ENCODE measurements at places on chromosomes 13 and 19.

- no peak for DNase-seq
These were observed 21.7 kb downstream of the VSTM2B start for GRCh38 chr19:29547361-29547960.

GRCh38 chr13:77508959-77509620 is 26.4 kb upstream of the SCEL start:
- no peak for DNase-seq

DNA sequence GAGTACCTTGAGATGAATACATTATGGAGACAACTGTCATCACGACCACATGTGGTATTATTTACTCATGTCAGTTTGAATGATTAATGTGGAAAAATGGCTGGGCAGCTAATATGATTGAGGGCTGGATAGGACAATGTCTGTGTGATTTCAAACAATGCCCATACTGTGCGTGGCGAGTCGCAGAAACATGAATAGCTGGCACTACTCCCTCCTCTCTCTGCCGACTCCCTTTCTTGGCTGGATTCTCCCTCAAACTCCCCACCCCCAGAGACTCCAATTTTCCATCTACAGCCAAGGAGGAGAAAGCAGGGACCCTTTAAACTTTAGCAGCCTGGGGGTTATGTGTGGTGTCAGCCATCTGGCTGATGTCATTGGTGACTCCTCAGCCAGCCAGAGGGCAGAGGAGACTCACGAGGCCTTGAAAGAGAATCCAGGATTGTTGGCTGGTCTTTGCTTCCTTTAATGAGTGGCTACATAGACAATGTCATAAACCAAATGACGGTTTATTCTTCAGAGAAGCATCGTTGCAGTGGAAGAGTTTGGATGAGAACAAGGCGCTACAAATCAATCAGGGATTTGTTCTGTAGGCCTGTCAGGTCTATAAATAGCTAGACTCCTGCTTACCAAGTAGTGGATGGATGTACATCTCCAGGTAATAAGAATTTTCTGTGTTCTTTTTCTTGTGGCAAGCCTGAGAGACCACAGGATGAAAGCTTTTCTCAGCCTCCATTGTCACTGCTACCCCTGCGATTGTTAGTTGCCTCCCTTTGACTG is 165.6 kb downstream of the DLEU7 start:
- no peak for DNase-seq

- peak; percentile 12 for DNase-seq
These were observed 171.4 kb downstream of the OXGR1 start for GRCh38 chr13:96822895-96823294.

- DNase-seq: no peak
These were observed 6.4 kb downstream of the POGLUT2 start for GRCh38 chr13:102792396-102792795.

- peak; percentile 27 for DNase-seq
These were observed 1.2 kb downstream of the PSPC1 start for GRCh38 chr13:19781526-19781925.

DNA sequence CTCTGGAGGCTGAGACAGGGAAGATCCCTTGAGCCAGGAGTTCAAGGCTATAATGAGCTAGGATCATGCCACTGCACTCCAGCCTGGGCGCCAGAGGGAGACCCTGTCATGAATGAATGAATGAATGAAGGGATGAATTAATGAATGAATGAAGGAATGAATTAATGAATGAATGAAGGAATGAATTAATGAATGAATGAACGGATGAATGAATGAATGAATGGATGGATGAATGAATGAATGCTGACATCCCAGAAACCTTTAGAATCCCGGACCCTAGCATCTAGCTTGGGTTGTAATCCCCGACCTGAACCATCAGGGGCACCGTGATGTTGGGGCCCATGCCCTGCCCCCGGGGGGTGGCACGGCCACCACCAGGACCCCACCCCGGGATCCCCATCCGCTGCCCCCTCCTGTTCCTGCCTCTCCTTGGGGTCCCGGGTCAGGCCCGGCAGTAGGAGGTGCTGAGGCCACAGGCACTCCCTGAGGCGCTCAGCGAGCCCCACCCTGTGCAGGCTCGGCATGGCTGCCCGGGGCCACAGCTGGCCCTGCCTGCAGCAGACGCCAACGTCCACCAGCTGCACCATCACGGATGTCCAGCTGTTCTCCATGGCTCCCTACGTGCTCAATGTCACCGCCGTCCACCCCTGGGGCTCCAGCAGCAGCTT is 3.4 kb downstream of the EBI3 start:
- DNase-seq: peak; percentile 12

GRCh38 chr13:29260684-29261083 is 334.8 kb downstream of the SLC7A1 start:
- DNase-seq: peak; percentile 14

GRCh38 chr19:42093926-42094325 is 18.0 kb downstream of the ZNF574 start:
- DNase-seq: no peak

GRCh38 chr19:53785196-53785889 is 38.8 kb downstream of the NLRP12 start:
- DNase-seq: peak; percentile 44

DNA sequence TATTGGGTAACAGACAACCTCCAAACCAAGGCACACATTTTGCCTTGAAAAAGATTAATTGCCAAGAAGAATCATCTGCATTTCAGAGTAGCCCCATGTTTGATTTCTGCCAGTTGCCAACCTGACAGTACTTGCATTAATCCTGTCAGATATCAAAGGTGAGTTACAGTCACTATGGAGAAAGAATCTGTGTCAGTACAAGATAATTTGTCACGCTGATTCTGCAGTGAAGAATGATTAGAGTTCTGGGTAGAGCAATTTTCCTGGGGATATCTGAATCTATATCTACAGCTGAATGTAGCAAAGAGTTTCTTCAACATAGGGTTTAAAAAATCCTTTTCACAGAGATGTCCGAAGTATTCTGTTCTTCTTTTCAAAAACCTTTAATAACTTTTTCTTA is 150.7 kb downstream of the AKAP11 start:
- DNase-seq: no peak

- peak; percentile 77 for DNase-seq
These were observed at the start of gene KCNN4 for GRCh38 chr19:43780706-43781525. Gene KCNN4 (minus strand): TSS chr19:43780973. CDS start chr19:43780861, 112 bp downstream.

GRCh38 chr13:89407357-89407756 is 1736.2 kb downstream of the SLITRK5 start:
- DNase-seq: no peak

DNA sequence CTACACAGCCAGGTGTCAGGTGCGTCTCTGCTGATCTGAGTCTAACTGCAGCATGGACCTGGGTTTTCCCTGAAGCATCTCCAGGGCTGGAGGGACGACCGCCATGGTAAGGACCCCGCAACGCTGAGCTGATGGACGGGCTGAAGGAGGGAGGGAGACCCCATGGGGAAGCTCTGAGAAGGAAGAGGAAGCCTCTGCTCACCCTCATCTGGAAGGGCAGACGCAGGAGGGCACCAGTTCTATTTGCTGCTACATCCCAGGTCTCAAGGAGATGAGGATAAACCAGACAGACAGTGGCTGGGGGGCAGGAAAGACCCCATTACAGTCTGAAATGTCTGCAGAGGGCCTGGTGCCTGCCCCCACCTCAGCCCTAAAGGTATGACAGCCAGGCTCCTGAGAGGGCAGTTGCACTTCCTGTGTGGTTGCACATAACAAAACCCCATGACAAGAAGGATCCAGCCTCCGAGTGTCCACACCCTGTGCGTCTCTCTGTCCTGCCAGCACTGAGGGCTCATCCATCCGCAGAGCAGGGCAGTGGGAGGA is at the start of gene LILRA2:
Gene LILRA2, plus strand, starts transcription at position 461 of the 543 bp plus-strand sequence. CDS start 89 bp downstream, outside the sequence.
- peak; percentile 67 for DNase-seq

DNA sequence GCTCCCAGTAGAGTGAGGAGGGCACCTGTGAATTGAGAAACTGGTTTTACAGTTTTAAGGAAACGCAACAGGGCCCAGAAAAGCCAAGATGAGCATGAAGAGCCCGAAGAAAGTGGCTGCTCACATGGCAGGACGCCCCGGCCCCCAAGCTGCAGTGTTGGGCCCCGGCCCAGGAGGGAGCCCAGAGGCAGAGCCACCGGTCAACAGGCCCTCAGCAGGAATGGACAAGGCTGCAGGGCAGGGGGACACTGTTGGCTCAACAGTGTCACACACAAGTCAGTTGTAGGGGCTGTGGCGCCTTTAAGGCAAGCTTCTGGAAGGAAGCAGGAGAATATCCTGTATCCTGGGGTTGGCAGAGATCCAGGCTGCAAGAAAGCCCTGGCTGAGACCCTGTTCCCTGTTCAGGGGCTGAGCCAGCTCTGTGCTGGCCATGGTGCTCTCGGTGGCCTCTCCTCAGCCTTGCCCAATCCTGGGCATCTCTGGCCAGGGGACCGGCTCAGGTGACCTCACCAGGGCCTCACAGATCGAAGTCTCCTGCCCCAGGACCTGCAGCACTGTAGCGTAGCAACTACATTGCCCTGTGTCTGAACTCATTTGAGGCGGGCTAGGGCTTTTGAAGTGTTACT is 28.0 kb downstream of the UPF1 start:
- no peak for DNase-seq

- peak; percentile 14 for DNase-seq
These were observed 1.4 kb downstream of the PLIN4 start for GRCh38 chr19:4516939-4517300.

- DNase-seq: no peak
These were observed 133.8 kb downstream of the PDS5B start for GRCh38 chr13:32720026-32720425.

All from NB4 (cell line).